ENCODE measurements at places on chromosomes 2 and 18.

DNA sequence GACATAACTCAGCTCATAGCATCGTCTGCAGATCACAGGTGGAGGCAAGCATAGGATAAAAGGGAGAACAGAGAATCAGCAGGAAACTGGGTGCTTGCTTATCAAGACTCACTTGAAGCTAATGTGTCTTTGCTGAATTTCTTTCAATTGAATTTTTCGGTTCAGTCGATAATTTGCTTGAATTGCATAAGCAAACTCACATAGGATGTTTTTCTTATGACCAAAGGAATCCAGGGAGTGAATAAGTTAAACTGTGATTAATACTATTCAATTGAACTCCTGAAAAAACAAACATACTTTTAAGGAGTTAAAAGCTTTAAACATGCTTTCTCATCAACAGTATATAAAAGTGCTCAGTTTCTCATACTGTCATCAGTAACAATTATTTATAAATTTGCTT is 707.1 kb upstream of the ACVR2A start:
- H3K27me3 ChIP-seq = no peaks in the 10 kb centered on the region
- no peak overlapping the region for H3K27ac ChIP-seq
- no peaks in the 10 kb centered on the region for H3K36me3 ChIP-seq
- H3K4me3 ChIP-seq = no peak overlapping the region

DNA sequence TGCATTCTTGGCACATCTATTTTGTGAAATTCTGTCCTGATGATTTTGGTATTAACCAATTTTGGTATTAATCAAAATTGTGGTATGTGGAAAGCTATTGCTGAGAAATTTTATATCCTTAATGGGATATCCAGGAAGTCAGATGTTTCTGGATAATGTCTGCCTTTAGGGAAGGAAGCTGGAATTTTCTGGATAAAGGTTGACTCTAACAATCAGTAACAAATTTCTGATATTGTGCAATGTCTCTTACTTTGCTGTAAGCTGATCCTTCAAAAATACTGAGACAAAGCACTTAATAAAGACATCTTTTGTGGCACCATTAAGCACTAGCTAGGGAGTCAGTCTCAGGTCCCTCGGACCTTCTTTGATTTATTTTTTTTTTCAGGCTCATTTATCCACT is 100.8 kb upstream of the UGP2 start:
- no peak overlapping the region for H3K4me3 ChIP-seq
- H3K36me3 ChIP-seq = no peaks in the 10 kb centered on the region
- peaks cover 14% of the 10 kb centered on the region for H3K4me1 ChIP-seq
- DNase-seq = no peak
- H3K27ac ChIP-seq = no peak overlapping the region

DNA sequence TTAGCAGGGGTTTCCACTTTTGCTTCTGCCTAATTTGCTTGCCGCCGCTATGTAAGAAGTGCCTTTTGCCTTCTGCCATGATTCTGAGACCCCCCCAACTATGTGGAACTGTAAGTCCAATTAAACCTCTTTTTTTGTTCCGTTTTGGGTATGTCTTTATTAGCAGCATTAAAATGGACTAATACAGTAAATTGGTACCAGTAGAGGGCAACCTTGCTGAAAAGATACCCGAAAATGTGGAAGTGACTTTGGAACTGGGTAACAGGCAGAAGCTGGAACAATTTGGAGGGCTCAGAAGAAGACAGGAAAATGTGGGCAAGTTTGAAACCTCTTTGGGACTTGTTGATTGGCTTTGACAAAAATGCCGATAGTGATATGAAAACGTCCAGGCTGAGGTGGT is 216.1 kb upstream of the FSIP2 start:
- H3K27me3 ChIP-seq = no peaks in the 10 kb centered on the region
- H3K27ac ChIP-seq = no peak overlapping the region
- no peaks in the 10 kb centered on the region for H3K4me1 ChIP-seq

GRCh38 chr18:23573626-23574431 is 12.5 kb downstream of the NPC1 start:
- no peak overlapping the region for H3K27ac ChIP-seq
- no peaks in the 10 kb centered on the region for H3K4me1 ChIP-seq
- peaks cover 35% of the 10 kb centered on the region for H3K36me3 ChIP-seq
- H3K27me3 ChIP-seq = no peaks in the 10 kb centered on the region
- H3K4me3 ChIP-seq = no peak overlapping the region

GRCh38 chr2:42813763-42814162 is 21.4 kb upstream of the HAAO start:
- no peak overlapping the region for H3K27ac ChIP-seq
- no peaks in the 10 kb centered on the region for H3K27me3 ChIP-seq
- no peak for DNase-seq
- H3K4me3 ChIP-seq = no peak overlapping the region
- H3K36me3 ChIP-seq = no peaks in the 10 kb centered on the region

- DNase-seq = peak; percentile 77
- peaks cover 64% of the 10 kb centered on the region for H3K4me1 ChIP-seq
- H3K36me3 ChIP-seq = no peaks in the 10 kb centered on the region
Measured at GRCh38 chr2:26720322-26721114, 28.0 kb downstream of the KCNK3 start.

GRCh38 chr2:10599921-10600320 is 89.9 kb downstream of the NOL10 start:
- H3K36me3 ChIP-seq = peaks cover 43% of the 10 kb centered on the region
- H3K27ac ChIP-seq = no peak overlapping the region
- no peaks in the 10 kb centered on the region for H3K4me1 ChIP-seq
- no peak for DNase-seq
- no peak overlapping the region for H3K4me3 ChIP-seq
- H3K27me3 ChIP-seq = no peaks in the 10 kb centered on the region

- H3K27ac ChIP-seq = no peak overlapping the region
- H3K36me3 ChIP-seq = no peaks in the 10 kb centered on the region
- H3K27me3 ChIP-seq = peaks cover 3% of the 10 kb centered on the region
- no peaks in the 10 kb centered on the region for H3K4me1 ChIP-seq
Measured at GRCh38 chr2:84290537-84290936, 168.5 kb downstream of the SUCLG1 start.

DNA sequence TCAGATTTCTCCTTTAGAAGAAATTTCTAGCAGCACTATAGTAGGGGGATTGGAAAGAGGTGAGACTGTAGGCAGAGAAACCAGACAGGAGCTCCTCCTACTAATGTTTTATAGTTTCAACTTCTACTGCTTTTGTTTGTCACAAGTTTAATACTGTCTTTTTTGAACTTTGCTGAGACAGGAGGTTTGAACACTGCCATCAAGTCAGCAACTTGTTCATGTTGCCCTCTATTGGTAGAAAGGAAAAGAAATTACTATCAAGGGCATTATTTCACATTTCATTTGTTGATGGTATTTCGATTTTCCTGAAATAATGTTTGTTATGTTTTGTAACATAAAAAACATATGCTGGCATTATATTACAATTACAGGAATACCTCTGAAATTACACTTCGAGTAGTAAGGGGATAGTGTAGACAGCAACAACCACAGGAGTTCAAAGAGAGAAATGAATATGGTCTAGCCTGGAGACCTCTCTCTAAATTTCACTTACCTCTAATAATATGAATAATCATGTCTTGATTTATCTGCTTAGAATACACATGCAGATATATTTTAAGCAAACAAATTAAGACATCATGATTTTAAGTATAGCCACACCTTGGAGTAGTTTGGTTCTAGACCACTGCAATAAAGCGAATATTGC is 12.4 kb upstream of the CCDC88A start:
- no peaks in the 10 kb centered on the region for H3K4me1 ChIP-seq
- no peaks in the 10 kb centered on the region for H3K27me3 ChIP-seq
- peak overlapping the region; percentile 0 for H3K27ac ChIP-seq
- no peak for DNase-seq

DNA sequence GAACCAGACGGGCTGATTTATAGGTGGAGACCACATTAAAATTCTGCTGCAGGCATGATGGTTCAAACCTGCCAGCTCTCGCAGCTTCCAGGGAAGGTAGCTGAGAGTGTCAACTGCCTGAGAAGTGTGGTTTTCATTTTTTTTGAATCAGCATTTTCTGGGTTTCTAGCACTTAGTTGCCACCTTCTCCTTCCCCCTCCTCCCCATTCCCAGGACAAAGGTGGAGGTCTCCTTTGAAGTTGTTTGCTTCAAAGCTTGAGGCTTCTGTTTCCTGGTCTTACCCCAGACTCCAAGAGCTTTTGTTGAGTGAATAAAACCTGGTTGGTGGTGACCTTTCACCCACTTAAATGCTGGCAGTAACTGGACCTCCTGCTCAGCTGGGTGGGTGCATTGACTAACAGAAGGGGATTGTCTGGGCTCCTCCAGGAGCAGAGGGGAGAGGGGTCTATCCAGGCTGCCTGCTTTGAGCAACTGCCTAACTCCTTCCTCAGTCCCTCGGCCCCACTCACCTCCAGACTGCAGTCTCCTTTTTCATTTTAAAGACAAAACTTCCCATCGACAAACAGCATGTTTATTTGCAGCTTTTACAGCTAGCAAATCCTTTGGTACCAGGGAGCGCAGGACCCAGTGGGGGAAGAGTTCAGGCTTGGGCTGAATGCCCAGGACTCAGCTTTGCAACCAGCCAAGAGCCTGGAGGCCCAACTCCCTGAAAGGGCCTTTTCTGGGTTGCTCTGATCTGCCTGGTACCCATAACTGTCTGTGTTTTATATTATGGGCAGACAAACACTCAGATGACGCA is 3.5 kb downstream of the RHOB start:
- peaks cover 20% of the 10 kb centered on the region for H3K4me1 ChIP-seq
- H3K27ac ChIP-seq = peak overlapping the region; percentile 96
- H3K27me3 ChIP-seq = no peaks in the 10 kb centered on the region
- peaks cover 21% of the 10 kb centered on the region for H3K36me3 ChIP-seq
- H3K4me3 ChIP-seq = peak overlapping the region; percentile 95

DNA sequence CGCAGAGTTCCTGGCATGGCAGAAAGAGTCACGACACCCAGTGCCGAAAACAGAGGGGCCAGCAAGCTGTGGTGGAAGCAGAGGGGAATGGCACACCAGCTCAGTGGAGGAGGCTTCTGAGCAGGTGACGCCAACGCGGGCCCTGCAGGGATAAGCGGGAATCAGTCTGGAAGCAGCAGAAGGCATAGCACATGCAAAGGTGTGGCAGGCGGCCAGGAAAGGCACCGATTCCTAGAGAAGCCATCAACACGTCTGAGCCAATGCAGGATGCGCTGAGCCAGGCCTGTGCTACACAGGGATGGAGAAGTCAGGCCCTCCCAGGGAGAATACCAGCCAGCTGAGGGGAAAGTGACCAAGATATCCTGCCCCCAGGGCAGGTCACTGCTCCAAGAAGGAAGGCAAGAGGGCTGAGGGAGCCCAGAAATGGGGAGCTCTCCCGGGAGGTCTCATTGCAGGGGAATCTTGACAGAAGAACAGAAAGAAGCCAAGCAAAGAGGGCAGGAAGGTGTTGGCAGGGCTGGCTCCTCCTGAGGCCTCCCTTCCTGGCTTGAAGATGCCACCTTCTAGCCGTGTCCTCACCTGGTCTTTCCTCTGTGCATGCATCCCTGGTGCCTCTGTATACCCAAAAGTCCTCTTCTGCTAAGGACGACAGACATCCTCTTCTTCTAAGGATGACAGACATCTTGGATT is 16.3 kb downstream of the TEX51 start:
- no peaks in the 10 kb centered on the region for H3K27me3 ChIP-seq
- H3K4me3 ChIP-seq = no peak overlapping the region
- no peaks in the 10 kb centered on the region for H3K4me1 ChIP-seq
- no peaks in the 10 kb centered on the region for H3K36me3 ChIP-seq

DNA sequence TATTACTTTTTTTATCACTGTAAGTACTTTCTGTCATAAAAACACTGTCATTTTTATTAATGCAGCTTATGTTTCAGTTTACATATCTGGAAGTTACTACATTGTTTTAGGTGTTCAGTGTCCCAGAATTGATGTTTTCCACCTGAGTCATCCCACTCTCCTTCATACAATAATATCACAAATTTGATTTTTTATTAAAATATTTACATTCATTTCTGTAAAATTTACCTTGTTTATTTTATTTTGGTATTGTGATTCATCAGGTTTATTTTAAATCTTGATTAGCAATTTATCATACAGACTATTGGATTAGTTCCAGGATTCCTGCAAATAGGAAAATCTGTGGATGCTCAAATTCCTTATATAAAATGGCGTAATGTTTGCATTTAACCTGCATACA is 1662.9 kb downstream of the SUCLG1 start:
- no peaks in the 10 kb centered on the region for H3K27me3 ChIP-seq
- no peaks in the 10 kb centered on the region for H3K36me3 ChIP-seq
- H3K27ac ChIP-seq = no peak overlapping the region
- no peak overlapping the region for H3K4me3 ChIP-seq
- no peaks in the 10 kb centered on the region for H3K4me1 ChIP-seq

- no peaks in the 10 kb centered on the region for H3K27me3 ChIP-seq
- H3K27ac ChIP-seq = no peak overlapping the region
- no peaks in the 10 kb centered on the region for H3K4me1 ChIP-seq
Measured at GRCh38 chr2:201496785-201497184, 45.2 kb downstream of the STRADB start.

- peak overlapping the region; percentile 65 for H3K27ac ChIP-seq
- no peak overlapping the region for H3K4me3 ChIP-seq
- DNase-seq = no peak
Measured at GRCh38 chr2:200379481-200380090, 73.1 kb downstream of the SPATS2L start.

GRCh38 chr2:163849756-163850435 is 114.1 kb upstream of the FIGN start:
- H3K4me1 ChIP-seq = no peaks in the 10 kb centered on the region
- no peak overlapping the region for H3K4me3 ChIP-seq
- H3K36me3 ChIP-seq = no peaks in the 10 kb centered on the region
- H3K27ac ChIP-seq = no peak overlapping the region

DNA sequence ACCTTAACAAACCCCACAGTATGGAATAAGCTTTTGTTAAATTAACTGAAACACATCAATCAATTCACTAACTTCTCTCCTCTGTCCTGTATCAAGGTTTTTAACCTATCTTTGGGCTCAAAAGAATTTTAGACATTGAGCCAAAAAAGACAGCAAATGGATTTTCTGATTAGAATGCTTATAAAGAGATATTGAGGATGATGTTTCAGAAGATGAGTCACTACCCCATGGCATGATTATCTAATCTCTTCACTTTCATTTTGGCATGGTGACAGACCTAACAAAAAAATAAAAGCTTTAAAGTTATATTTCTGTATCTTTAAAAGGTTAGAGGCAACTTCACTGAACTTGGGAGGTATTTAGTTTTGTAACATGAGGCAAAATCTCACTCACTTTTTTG is 55.5 kb downstream of the SGPP2 start:
- no peaks in the 10 kb centered on the region for H3K27me3 ChIP-seq
- no peak overlapping the region for H3K27ac ChIP-seq
- H3K4me1 ChIP-seq = no peaks in the 10 kb centered on the region
- no peak overlapping the region for H3K4me3 ChIP-seq
- DNase-seq = no peak

- H3K27me3 ChIP-seq = peaks cover 29% of the 10 kb centered on the region
- no peak overlapping the region for H3K27ac ChIP-seq
Measured at GRCh38 chr2:7427293-7428060, 510.3 kb downstream of the RNF144A start.

DNA sequence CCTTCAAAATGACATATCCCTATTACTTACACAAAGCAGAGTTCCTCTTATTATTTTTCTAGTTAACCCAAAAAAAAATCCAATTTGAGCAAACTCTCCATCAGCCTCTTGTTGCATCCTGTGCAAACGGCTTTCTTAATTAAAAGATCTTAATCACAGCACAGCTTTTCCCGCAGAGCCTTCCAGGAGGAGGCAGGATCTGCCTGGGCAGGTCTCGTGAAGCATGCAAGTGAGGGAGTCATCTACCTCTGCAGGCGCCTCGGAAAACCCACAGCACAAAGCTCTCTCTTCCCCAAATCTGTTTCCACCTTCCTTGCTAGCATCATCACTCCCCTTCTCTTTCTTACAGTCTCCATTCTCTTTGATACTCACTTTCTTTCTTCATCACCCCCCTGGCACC is 100.4 kb downstream of the EN1 start:
- no peak for DNase-seq
- no peaks in the 10 kb centered on the region for H3K27me3 ChIP-seq
- H3K4me1 ChIP-seq = no peaks in the 10 kb centered on the region
- H3K36me3 ChIP-seq = no peaks in the 10 kb centered on the region
- H3K4me3 ChIP-seq = no peak overlapping the region
- no peak overlapping the region for H3K27ac ChIP-seq

Measured in tibial artery (tissue), 4 donors.